Stimulated activated CD8-positive, alpha-beta memory T cell treated with anti-CD3 and anti-CD28 coated beads, Interleukin-4, amount 100 ng/mL, for 48 hours (primary cell): ENCODE measurements at places on chromosomes 7 and 10.
A peak's percentile ranks its signal among the peaks of the same experiment; 100 is the strongest.

DNA sequence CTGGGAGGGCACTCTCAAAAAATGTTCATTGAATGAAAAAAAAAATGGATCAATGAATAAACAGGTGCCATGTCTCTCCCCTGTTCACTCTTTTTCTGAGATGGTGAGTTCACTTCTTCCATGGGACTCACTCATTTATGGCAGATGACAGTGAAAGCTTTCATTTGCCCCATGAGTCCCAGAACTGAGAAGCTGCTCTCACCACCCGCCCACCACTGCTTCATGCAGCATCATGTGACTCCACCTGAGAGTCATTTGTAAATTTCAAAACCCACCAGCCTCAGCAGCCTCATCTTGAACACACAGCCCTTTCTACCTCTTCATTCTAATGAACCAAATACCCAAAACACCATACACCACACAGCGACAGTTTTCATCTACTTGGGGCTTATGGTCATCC lies 64.9 kb downstream of the SCRN1 start:
- DNase-seq: peak; percentile 41

DNA sequence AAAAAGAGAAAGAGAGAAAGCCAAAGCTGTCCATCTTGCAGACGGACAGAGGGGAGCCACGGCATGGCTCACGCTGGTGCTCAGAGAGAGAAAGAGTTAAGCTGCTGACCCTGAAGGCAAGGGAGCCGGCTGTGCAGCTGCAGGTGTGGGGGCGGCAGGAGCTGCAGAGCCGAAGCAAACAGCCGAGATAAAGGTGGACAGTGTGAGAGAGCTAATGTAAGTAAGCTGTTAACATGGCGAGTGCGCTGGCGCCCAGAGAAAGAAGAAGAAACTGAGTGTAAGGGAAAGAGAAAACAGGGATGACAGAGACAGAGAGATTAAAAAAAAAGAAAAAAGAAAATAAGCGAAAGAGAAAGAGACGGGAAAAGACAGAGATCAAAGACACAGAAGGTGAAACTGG lies 18.2 kb downstream of the COL17A1 start:
- no peak for DNase-seq

GRCh38 chr10:127976701-127977356 lies 69.9 kb downstream of the PTPRE start:
- DNase-seq: peak; percentile 5

GRCh38 chr10:121281576-121281975 lies 316.7 kb downstream of the FGFR2 start:
- DNase-seq: no peak

DNA sequence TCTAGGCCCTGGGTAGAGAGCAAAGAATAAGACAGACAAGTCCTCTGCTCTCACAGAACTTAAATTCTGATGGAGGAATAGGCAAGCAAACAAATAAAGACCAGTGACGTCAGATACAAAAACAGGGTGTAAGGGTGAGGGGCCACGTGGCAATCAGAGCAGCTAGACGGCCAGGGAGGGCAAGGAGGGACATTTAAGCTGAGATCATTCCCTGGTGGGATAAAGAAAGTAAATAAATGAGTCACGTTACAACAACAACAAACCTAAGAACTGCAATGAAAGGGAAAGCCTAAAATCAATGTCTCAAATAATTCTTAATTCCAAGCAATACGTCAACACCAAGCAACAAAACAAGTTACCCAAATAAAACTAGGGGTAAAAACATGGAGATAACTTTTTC lies 21.8 kb downstream of the STN1 start:
- no peak for DNase-seq

DNA sequence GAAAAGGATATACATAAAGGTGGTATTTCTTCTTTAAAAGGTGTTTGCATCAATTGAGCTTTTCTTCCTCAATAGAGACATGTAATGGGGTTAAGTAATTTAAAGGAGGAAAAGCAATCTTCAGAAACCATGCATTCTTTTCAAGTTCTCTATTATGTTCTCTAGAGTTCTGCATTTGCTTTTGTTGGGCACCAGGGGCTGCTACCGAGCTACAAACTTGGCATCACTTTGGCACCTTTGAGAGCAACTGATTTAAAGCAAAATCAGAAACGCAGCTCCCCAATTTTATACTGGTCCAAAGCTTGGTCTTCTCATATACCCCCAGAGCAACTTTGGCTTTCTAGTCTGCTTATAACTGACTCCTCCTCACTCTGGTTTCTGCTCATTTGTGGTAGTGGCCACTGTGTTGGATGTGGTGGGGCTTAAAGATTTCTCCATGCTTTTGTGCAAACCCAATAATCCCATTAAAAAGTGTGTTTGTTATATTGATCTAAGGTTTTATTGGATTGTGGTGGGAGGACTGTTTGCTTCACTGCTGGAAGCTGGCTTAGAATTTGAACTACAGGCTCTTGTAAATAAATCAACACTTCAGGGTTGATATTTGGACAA lies 712.1 kb downstream of the PHTF2 start:
- DNase-seq: peak; percentile 26

DNA sequence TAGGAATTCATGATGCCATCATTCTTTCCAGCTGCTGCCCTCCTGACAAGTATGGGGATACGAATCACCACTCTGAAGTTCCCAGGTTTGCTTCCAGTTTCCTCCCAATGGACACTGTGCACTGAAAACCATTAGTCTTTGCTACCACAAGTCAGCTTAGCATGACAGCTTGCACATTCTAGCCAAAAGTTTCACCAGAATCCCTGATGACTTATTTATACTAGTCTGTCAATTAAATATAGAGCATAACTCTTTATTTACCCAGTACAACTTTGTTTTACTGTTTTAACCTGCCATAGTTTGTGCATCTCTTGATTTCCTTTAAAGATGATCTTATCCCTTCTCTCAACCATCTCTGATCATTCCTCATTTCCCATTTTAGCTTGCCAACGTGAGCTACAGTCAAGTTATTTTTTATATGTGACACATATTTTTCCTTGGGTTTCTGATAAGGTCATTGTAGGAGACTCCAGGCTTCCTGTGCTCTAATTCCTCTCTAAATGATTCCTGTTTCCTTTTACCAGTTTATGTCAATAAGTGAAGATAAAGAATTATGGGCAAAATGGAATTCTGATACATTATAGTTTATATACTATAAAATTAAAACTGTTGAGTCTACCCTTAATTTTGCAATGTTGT lies 167.5 kb upstream of the MEOX2 start:
- DNase-seq: no peak

DNA sequence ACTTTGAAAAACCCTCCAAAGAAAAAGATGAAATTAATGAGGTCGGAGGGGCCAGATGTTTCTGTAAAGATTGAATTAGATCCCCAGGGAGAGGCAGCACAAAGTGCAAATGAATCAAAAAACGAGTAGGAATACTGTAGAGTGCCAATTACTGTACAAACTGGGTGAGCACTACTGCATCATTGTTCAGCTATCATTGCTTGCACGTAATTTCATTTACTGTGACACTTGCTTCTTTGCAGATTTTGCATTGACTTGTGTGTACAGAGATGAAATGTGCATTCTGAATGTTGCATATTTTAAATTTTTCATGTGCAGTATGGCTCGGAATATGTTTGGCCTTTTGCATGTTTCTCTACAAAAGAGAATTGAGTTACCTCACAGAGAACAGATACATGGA lies 123.7 kb downstream of the LCOR start:
- DNase-seq: no peak

- no peak for DNase-seq
Measured at GRCh38 chr7:139960157-139960556, 102.6 kb downstream of the PARP12 start.

- no peak for DNase-seq
Measured at GRCh38 chr10:121104476-121105111, 253.4 kb downstream of the WDR11 start.

DNA sequence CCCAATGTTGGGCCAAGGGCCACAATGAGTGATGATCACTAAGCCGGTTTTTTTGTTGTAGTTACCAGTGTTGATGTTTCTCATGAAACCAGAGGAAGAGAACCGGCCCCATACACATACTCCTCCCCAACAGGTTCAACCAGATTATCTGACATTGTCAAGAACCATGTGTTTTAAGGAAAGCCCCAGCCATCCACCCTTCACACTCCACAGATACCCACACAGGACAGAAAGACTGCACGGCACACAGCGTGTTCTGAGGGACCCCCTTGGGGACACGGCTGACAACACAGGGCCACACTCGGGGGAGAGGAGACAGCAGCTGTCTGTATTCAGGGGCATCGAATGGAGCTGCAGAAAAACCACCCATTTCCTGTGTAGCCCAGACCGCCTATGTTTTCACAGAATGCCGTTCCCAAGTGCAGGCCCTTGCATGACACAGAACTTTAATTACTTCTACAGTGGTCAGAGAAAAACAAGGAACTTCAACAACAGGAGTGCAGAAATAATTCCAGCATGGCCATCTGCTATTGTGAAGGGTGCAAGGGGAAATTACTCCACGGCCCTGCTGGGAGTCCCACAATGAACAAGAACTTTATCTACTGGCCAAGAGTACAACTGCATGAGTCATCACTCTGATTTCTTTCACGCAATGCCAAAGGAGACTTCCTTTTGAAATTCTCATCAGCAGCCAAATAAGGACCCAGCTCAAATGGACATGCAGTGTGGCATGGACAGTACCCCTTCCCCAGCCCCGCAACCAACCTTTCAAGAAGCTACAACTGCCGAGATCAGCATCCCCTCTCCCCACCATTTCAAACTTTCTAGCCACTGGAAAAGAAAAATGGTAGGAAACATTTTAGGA lies 2.3 kb downstream of the KLF6 start:
- peak; percentile 65 for DNase-seq

GRCh38 chr7:36044101-36044892 lies 108.8 kb upstream of the EEPD1 start:
- DNase-seq: no peak

DNA sequence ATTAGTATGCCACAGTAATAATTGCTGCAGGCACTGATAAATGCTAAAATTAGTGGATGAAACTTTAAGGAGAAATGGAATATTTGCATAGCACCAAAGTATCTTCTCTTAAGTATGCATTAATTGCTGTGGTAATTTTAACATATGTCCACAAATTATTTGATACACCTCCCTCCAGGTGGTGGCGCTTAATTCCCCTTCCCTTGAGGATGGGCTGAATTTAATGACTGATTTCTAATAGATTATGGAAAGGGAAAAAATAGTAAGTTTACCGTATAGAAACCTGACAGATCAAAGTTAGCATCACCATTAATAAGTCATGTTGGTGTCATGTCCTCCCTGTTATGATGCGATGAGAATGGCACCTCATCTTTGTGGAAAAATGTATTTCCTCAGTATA lies 519.2 kb downstream of the TFEC start:
- DNase-seq: no peak

DNA sequence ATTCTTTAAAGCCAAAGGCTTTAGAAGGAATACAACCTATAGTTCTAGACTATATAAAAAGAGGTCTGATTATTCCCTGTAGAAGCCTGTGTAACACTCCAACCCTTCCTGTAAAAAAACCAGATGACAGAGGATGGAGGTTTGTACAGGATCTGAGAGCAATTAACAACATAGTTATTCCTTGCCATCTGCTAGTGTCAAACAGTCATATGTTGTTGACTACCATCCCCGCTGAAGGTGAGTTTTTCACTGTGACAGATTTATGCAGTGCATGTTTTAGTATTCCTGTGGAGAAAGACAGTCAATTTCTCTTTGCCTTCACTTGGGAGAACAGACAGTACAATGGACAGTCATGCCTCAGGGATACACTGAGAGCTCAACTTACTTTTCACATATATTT lies 19.0 kb upstream of the SLC26A4 start:
- no peak for DNase-seq

DNA sequence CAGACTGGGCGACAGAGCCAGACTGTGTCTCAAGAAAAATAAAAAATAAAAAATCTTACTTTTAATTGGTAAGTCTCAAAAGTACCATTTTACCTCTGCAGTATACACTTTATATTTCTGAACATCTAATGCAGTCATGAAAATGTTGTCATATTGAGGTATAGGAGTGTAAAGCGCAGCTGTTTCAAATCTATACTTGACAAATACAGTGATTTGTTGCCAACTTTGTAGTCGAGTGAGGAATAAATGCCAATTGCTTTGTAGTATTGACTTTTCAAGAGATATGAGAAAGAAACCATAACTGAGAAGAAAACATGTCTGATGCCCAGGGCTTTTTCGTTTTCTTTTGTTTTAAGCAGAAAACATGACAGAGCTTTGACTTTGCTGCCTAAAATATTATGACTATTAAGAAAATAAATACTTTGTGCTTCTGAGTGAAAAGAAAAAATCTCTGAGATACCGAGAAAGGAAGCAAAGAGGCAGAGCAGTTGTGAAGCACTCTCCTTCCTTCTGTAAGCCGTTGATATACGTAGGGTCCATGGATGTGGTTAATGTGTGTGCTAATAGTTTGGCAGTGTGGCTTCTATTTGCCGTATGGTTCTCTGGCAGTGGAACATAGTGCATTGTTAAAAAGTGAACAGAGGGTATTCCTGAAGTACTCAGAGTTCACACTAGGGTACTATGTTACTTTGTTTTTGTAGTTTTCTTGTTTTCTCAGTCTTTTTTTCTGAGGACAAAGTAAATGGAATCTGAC lies 38.2 kb downstream of the AVL9 start:
- no peak for DNase-seq
